ENCODE measurements at places on chromosomes 3 and 15.
A peak's percentile ranks its signal among the peaks of the same experiment; 100 is the strongest.

- DNase-seq, result peak; percentile 75
These were observed 15.0 kb downstream of the IL12A start for GRCh38 chr3:160003520-160004128.

DNA sequence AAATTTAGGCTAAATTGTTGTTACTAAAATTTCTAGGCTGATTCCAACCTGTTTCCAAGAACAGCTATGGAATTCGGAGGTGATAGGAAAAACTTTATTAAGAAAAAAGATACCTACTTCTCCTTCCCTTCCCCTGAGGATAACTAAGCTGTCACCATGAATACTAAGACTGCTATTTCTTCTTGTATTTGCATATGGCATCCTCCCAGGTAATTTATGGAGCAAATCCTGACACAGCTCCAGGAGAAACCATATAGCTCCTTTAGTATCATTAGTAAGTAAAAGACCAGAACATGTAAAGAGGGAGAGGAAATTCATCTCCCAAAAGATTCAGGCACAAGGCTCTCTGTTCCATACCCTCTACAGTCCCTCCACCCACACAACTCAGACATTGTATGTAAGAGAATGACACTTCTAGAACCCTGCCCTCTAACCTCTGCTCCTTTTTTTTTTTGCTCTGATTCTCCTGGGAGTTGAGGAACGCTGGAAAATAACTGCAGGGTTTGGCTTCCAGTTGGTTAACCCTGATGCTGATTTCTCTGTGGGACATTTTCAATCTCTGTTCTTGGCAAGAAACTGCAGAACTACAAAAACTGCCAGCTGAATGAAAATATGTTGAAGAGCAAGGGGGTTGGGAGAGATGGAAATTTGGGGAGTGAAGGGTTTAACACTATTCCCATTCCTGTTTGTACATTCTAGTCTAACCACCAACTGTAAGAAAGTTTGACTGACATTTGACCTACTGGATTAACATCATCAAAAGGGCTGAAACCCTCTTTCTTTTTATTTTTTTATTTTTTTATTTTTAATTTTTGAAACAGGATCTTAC lies 14.2 kb upstream of the MAGI1 start:
- no peak for DNase-seq

GRCh38 chr15:39491886-39492490 lies 88.9 kb upstream of the THBS1 start:
- DNase-seq, result no peak

DNA sequence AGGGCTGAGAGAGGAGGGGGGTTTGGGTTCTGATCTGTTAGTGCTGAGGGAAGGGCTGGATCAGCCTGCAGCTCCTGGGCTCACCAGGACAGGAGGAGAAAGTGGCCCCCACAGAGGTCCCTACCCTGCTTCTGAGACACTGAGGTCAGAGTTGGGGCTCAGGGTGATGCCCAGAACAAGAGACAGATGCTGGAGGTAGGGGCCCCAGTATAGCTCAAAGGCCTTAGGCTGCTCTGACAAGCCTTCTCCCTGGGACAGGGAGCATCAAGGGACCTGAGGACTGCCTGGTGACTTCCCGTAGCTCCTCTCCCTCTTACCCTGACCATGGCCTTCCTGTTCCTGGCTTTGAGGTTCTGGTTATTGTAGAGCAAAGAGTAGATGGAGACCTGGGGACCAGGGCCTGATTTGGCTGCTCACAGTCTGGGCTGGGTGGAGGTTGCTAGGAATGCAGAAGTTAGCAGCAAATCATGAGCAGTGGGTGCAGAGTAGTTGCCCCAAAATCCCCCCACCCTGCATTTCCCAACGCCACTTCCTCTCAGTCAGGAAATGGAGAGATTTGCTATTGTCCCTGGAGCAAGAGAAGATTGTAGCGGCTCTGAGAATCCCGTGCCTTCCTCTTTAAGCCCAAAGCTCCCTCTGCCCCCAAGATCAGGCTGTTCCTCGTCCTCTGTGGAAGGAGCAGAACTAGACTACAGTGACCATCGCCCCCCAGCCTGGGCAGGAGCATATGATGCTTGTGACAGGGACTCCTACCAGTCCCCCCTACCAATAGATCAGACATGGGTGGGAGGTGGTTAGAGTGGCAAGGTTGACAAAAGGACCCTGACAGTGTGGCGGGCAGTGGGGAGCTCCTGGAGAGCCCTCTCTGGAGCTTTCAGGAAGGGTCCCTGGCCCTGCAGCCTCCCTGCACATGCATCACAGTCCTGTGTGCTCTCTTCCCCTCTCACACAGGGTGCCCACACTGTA lies 47.4 kb upstream of the SEC22A start:
- no peak for DNase-seq

- DNase-seq, result peak; percentile 43
These were observed 63.8 kb downstream of the ATP1B3 start for GRCh38 chr3:141940194-141940776.

DNA sequence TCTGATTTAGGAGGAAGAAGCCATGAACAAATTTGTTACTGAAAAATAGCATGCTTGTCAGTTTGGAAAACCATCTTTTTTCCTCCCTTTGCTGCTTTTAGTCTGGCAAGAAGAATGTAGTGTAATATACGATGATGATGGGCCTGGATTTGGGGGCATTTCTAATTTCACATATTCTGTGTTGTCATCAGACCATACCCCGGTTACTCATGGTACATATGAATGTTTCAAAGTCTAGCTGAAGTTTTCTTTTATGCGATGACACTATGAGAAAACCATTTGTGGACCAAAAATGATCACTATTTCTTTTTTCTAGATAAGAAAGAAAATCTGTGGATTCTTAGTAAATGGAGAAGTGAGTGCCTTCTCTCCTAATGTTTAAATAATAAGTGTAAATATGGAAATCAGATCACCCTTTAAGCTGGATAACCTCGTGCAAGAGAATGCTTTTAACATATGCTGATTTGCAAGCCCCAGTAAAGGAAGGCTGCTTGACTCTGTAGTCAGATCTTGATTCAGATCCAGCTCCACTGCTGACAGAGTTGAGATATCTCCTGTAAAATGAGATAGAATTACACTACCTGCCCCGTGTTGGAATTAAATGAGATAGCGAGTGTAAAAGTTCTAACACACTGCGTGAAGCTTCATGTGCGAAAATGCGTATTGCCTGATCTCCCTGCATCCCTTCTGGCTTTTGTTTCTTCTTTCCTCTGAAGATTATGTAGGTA lies 3.0 kb downstream of the MEF2A start:
- DNase-seq, result no peak

Data from WERI-Rb-1 (cell line).